ENCODE measurements at places on chromosomes 2 and 18.

DNA sequence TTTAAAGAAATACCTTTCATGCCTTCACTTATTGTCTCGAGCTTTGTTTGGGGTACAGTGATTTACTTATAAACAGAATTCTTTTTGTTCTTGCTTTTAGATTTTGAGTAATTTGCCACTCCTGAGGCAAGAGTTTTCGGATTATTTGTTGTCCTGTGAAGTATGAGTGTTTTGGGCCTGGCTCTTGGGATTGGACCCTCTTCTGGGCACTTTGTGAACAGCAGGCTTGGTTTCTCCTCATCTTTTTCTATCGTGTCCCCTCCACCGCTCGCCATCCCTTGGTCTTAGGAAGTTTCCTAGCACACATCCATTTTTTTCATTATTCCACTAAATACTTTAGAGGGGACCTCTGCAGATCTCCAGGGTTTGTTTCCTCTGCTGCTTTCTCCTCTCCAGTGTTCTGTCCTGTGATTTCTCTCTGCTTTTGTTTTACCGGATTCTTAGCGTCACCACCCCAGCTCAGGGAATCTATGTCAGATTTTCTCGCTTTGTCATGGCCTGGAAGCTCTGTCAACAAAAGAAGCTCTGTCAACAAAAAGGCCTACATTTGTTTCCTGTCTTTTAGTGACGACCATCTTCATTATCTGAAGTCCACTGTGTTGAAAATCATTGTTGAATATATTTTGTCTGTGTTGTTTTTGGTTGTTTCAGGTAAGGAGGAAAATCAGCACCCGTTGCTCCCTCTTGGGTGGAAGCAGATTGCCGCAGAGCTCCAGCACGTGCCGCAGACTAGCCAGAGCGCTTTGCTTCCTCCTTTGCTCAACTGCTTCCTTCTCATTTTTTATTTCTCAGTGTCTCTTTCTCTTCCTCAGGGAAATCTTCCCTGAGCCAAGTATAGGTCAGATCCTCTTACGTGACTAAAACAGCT, 27.8 kb downstream of the ANKRD62 start:
- no peak for DNase-seq

GRCh38 chr2:158782616-158783015, 12.5 kb upstream of the DAPL1 start:
- DNase-seq = no peak

DNA sequence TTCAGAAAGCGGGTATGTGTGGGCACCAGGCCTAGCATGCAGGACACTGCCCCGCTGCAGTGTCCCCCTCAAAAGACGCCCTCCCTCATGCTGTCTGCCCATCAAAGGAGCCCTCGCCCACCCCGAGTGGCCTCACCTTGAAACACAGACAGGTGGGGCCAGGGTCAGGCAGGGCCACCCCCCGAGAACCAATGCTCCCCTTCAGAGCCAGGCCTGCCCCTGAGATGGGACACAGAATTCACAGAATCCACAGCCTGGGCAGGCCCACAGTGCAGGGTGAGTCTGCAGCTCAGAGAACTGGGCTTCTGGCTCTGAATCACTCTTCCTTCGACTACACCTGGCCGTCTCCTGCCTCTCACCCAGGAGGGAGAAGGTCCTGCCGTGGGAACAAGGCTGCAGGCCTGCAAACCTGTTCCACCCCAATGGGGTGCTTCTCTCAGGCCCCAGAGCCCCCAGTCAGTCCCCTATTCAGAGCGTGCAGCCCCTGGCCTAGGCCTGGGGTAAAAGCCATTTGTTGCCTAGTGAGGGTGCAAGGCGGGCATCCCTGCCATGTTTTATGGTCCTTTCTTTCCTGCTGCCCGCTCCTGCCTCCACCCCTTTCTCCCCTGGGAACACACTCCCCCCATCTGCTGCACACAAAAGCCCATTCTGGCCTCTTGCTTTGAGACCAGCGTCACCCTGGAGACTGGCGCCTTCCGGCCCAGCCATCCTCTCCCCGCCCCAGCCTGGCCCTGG, 11.3 kb upstream of the ARHGEF4 start:
- DNase-seq = no peak

DNA sequence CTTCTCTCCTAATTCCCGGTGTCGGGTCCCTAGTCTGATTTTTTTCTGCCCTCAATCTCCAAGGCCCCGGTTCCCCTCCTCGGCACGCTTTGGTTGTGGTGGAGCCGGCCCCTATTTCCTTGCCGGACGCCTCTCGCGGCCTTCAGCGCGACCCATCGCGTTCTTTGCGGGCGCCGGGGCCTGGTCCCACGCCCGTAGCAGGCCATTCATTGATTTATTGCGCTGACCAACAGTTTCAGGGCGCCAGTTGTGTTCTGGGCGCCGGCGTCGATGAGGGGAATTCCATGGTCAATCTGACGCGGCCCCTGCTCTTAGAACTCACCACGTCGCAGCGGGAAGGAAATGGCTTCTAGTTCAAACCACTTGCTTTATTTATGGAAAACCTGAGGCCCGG, 396 bp downstream of the CNOT9 start:
- peak; percentile 59 for DNase-seq

GRCh38 chr2:7601990-7602389, 684.8 kb downstream of the RNF144A start:
- DNase-seq = no peak

- DNase-seq = no peak
These were observed 126.1 kb downstream of the FAM161A start for GRCh38 chr2:61727746-61728145.

GRCh38 chr18:57150081-57150480, 3.2 kb downstream of the BOD1L2 start:
- DNase-seq = no peak

DNA sequence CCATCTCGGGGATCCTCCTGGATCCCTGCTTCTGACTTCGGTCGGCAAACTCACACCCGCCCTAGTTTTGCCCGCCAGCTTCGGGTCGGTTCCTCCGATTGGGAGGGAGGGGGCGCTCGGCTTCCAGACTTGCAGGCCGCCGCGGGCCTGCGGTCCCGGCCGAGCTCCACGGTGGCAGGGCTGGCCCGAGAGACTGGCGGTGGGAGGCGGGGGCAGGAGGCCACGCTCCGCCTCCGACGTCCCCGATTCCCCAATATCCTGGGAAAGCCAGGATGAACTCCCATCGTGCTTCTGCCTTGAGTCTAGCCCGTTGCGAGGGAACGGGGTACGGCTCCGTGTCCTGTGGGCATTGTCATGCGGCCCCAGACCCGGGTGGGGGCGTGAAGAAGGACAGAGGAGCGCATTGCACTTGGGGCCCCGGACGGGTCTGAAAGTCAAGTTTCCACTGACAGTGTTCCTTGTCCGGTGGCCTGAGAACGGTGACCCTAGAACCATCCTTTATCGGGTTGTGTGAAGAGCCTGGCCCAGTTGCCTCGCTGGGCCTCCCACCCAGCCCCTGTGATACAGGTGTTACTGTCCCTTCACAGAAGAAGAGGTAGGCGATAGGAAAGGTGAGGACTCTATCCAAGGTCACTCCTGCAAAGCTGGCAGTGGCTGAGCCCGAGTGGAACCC, 2.4 kb upstream of the INHBB start:
- DNase-seq = no peak

GRCh38 chr2:176553685-176554100, 284.5 kb downstream of the MTX2 start:
- peak; percentile 2 for DNase-seq

DNA sequence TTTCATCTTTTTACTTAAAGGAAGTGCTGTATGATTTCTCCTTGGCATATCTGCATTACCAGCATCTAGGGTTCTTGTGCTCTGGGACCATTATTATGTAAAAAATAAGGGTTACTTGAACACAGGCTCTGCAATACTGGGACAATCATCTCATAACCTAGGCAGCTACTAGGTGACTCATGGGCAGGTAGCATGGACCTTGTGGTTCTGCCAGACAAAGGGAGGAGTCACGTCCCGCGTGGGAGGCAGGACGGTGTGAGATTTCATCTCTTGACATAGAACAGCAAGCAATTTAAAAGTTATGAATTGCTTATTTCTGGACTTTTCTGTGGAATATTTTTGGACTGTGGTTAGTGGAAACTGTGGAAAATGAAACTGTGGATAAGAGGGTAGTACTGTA, 34.1 kb downstream of the ASAP2 start:
- no peak for DNase-seq

GRCh38 chr2:112629224-112629623, 16.5 kb upstream of the SLC20A1 start:
- DNase-seq = no peak

GRCh38 chr2:77488141-77488540, 34.0 kb downstream of the LRRTM4 start:
- no peak for DNase-seq

DNA sequence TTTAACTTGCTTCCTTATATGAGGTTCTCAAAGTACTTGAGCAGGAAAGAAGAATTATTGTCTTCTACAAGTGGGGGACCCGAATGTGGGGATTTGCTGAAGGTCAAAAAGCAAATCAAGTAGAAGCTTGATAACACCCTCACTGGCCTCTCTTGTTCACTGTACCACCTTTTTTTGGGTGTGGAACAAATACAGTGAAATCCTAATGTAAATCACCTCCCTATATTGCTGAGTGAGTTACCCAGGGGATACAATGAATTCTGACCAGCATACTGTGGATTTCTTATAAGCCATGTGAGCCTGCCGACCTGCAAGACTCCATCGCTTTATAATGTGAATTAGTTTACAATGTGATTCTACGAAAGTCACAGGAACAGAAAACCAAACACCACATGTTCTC, 66.5 kb downstream of the DOCK10 start:
- no peak for DNase-seq

DNA sequence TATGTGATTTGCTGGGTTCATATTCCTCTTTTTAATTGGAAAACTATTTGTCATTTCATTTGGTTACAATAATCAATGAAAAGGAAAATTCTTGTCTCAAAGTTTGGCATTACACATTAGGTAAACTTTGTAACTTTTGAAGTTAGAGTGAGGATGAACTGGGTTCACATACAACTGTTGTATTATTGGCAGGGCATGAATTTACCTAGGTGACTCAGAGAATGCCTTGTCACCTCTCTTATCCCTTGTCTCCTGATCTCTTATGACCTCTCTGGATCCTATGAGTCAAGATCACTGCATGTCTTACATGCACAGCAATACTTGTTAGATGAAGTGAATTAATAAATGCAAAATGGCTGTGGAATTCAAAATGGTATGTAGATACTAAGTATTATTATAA, 563.4 kb upstream of the GCFC2 start:
- no peak for DNase-seq

DNA sequence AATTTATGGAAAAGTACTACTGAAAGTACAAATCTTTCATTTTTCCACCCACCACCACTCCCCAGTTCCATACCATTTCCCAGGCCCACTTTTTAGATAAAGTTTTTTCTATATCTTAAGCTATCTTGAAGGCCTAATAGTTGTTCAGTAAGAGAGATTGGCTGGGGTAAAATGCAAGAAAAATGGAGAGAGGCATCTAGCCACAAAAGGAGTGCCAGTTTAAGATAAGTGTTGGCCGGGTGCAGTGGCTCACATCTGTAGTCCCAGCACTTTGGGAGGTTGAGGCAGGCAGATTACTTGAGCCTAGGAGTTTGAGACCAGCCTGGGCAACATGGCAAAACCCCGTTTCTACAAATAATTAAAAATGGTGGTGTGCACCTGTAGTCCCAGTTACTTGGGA, 28.6 kb downstream of the NBEAL1 start:
- DNase-seq = no peak

DNA sequence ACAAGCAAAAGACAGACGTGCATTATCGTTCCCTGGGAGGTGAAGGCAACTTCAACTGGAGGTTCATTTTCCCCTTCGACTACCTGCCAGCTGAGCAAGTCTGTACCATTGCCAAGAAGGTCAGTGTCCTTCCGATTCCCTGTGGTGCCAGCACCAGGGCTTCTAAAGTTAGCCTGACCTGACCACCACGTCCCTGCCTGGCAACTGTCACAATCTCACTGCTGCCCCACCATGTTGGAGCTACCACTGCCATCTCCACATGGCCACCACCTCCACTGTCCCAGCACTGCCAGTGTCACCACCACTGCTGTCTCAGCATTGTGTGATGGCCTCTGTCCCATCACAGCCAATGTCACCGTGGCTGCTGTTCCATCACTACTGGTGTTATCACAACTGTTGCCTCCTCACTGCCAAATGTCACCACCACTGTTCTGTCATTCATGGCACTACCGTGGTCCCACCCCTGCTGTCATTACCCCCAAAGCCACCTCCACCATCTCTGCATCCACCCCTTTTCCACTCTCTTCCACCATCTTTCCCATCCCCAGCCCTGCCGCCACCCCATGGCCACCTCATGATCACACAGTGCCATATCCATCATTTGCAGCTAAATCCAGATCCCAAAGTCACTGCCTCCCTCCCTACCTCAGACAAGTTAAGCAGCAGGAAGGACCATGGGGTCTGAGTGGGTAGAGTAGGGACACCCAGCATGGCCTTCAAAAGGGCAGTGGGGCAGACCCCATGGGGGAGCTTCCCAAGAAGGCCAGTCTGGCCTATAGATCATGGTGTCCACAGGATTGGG, 216.5 kb downstream of the DYSF start:
- no peak for DNase-seq

- DNase-seq = no peak
These were observed 104.0 kb downstream of the PRPF40A start for GRCh38 chr2:152613235-152613634.

- DNase-seq = no peak
These were observed 160.7 kb downstream of the IKZF2 start for GRCh38 chr2:212990697-212991096.

DNA sequence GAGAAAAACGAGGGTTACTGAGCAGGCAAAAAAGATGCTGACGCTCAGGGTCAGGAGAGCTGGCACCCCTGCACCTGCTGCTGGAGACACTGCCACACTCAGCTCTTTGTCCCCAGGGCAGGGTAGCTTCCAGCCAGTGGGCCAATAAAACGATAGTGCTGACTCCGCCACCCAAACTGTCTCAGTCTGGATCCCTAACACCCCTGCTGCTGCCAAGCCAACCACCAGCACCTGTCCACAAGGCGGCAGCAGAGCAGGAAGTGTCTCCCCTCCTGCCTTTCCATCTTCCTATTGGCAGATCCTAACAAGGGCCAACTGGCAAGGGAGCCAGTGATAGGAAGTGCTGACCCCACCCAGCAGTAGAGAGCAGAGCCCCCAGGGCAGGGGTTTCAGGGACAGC, 531.5 kb upstream of the SALL3 start:
- no peak for DNase-seq

DNA sequence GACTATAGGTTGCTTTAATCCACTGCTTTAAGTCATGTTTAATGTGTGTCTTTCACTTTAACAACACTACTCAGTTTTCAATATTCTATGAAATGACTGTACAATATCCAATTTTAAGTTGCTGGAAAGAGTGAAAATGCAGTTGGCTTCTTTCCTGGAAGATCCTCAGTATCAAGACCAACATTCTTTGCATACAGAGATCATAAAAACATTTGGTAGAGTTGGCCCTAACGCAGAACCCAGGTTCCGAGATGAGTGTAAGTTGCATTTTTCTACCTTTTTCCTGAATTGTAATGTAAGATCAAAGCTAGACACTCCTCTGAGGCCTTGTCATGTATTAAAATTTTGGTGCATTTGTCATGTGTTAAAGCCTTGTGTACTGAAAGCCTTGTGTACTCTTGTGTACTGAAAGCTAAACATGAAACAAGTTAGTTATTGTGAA, 42.9 kb upstream of the TNFRSF11A start:
- peak; percentile 46 for DNase-seq

Data from T-helper 1 cell (primary cell).